Renal pelvis (tissue), 12 donors: ENCODE measurements at places on chromosomes 6 and 20.

GRCh38 chr6:170424604-170425126, 118.1 kb downstream of the FAM120B start:
- no peak for DNase-seq

DNA sequence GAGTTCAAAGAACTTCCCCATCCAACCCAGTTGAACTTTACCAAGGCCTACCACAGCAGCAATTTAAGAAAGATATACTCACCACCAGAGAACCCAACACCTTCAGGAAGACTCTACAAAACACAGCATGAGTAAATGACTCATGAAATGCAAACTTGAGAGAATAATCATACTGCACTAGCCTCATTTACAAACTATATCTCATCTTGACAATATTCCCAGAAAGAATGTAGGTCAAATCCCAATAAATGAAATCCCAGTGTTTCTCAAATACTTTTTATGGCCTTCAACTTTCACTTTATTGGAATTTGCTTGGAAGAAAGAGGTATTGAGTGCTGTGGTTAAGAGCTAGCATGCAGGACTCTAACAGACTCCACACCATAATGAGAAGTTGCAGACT, 60.0 kb downstream of the FYN start:
- DNase-seq, result no peak

DNA sequence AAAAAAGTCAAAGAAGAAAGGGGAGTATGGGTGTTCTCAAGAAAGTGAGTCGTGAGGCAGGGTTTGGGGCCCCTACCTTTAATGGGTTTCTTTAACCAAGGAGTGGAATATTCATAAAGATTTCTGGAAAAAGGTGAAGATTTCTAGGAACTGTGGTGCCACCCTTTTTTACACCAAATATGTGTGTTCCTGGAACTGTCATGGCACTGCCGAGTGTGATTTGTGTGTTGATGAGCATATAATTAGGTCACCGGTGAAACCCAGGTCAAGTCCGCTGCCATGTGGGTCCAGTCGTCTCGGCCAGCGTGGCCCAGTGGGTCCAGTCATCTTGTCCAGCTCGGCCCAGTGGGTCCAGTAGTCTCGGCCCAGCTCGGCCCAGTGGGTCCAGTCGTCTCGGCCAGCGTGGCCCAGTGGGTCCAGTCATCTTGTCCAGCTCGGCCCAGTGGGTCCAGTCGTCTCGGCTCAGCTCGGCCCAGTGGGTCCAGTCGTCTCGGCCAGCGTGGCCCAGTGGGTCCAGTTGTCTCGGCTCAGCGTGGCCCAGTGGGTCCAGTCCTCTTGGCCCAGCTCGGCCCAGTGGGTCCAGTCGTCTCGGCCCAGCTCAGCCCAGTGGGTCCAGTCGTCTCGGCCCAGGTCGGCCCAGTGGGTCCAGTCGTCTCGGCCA, 8.3 kb upstream of the EEF1A2 start:
- no peak for DNase-seq

- no peak for DNase-seq
Measured at GRCh38 chr20:14878676-14879019, 541.2 kb upstream of the FLRT3 start.

GRCh38 chr6:13526357-13526726, 38.9 kb upstream of the GFOD1 start:
- DNase-seq, result no peak

DNA sequence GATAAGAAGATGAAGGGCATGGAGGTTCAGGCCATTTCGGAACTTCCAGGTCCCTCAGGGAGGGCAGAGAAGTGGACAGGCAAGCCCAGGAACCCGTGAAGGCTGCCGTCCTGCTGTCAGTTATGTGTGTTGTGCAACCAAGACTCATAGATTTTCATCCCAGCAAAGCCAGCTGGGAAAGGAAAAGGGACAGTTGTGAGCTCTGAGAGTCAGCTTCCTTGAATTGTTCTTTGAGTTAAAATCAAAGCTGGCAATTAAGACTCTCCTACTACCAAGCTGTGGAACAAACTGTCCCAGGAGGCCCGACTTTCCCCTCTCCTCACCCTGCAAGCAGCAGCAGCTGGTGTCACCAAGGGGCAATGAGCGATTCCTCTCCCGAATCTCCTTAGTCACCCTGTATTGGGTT, 46.3 kb upstream of the IYD start:
- DNase-seq, result no peak

- no peak for DNase-seq
Measured at GRCh38 chr6:36328600-36328999, 8.1 kb downstream of the BNIP5 start.

DNA sequence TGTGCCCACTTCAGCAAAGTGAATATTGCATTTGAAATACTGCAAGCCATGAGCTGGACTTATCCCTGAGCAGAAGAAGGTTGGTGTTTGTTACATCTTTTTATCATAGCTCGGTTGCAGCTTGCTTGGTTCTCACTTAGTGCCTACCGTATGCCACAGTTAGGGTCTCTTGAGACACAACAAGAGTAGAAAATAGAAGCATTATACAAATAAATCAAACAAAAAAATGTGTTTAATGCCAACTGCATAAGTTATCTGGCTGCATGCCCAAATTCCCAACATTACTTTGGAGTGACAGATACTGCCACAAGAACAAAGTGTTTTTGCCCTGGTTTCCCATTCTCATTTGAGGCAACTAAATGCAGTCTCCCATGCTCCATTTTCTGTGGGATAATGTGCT, 53.9 kb upstream of the LAMP5 start:
- DNase-seq, result no peak

GRCh38 chr6:169316651-169317050, 63.0 kb upstream of the THBS2 start:
- DNase-seq, result no peak
